ENCODE measurements at places on chromosomes 5 and 9.

DNA sequence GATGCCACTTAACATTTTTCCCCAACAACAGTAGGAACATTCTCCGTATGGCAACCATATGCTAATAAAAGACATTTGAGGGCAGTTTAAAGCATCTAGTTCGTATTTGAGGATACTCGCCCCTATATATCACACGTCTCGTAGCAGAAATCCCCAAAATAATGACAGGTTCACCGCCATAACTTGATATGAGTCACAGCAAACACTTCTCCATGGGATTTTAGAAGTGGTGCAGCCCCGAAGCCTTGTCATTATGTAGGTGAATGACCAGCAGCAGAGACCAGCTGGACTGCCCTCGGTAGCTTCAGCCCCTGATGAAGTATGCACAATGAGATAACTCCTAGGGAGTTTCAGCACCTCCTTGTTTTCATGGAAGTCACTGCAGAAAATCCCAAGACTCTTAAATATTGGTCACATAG, 2.0 kb downstream of the CTNND2 start:
- DNase-seq, result no peak

DNA sequence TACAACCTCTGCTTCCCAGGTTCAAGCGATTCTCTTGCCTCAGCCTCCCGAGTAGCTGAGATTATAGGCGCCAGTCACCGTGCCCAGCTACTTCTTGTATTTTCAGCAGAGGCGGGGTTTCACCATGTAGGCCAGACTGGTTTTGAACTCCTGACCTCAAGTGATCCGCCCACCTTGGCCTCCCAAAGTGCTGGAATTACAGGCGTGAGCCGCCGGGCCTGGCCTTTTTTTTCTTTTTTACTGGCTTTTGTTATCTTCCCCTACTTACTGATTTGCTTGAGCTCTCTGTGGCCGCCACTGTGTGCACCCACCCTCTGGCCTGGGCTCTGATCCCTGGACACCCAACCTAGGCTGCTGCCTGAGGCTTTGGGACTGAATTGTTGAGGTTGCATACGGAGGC, 60.3 kb downstream of the ANKRD33B start:
- DNase-seq, result no peak

DNA sequence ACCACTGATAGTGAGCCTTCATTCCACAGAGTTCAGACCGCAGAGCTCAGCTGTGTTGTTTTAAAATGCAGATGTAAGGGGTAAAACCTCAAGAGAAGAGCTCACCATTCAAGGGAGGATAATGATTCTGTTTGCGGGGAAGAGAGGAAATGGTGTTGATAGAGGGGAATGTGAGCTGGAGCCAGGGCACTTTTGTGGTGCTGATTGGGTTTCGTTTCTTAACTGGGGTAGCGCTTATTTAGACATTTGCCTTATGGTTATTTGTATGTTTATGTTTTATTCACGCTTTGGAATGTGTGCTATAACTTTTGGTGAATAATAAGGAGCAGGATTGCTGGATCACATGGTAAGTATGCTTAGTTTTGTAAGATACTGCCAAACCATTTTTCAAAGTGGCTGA, 42.5 kb downstream of the STXBP1 start:
- DNase-seq, result no peak

- DNase-seq, result no peak
Measured at GRCh38 chr5:14400085-14400484, 181.5 kb upstream of the OTULINL start.

DNA sequence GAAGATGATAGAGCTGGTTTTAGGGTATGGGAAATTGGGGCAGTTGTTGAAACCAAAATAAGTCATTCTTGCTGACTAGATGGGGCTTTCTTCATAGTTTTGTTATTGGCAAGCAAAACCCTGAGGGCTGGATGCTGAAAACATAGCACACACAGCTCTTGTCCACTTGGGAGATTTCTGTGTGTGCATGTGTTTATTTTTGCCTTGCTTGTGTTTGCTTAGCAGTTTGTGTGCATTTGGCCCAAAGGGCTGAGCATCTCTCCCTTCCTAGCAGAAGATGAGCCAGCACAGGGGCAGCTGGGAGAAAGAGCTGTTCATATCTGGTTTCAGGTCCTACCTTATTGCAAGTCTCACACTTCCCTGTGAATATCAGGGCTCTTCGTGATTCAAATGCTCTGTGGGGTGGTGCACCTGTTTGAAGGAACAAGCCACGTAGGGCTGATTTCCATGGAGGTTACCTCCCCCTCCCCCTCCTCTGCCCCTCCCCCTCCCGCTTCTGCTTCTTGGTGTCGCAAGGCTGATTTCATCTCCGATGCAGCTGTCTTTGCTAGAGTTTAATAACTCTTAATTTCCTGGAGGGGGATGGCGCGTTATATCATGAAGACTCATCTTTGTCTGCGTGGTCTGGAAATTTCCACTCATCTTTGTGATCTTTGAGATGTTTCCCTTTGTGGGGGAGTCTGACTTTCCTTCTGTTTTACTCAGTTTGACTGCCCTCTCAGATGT, 296.5 kb downstream of the ARHGAP26 start:
- no peak for DNase-seq

DNA sequence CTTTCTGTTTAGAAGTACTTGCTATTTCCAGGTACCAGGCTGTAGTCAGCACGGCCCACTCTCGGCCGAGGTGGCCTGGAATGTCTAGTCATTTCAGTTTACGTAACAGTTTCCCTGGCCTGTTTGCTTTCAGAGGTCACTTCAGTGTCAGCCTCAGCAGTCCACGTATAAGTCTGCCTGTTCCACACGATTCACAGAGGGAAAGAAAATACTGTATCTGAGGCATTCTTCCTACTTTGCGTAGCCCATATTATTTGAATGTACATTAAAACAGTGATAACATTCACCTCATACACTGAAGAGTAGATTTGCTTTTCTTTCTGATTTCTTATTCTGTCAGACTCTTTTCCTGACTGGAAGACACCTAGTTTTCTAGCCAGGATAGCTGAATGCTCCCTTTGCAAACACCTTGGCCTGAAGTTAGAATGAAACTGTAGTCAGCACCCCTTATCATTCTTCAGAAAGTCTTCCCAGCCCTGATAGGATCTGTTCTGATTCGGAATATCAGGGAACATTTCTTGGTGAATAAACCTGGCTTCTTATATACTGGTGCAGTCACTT, 140.9 kb downstream of the AOPEP start:
- DNase-seq, result no peak

DNA sequence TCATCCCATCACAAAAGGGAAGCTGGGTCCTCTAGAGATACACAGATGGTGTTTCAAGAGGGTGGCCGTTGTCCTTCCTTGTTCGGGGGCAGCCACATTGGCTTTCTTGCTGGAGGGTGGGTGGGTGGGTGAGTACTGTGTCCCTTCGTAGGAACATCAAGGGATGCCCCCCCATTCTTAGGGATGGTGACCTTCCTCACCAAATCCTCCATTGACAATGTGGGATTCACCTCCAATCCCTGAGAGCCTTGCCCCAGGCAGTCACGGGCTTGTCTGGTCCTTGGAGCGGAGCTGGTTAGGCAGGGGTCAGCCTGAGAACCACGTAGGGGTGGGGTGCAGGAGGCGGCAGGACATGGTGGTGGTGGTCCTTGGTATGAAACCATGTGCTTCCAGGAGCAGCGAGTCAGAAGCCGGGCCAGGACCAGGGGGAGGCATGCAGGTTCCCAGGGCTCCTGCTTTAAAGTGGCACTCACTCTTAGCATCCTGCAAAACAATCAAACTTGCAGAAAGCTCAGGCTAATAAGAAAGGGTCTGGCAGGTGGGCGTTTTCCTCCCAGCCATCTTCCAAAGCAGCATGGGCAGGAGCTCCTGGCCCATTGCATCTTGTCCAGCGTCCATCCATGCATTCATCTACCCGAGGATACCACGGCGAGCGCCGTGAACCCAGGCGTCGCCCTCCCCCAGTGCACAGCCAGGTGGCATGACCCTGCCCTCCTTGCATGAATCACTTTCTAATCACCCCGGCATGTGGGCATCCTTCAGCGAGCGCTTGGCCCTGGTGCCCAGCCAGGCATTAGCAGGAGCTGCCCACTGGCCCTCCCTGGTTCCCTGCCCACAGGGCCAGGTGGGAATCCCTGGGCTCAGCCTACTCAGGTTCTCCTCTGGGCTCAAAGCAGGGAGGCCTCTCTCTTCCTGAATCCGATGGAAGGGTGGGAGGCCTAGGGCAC, 76.4 kb downstream of the NTNG2 start:
- no peak for DNase-seq

- DNase-seq, result no peak
Measured at GRCh38 chr9:133787754-133788025, 49.5 kb upstream of the SARDH start.

DNA sequence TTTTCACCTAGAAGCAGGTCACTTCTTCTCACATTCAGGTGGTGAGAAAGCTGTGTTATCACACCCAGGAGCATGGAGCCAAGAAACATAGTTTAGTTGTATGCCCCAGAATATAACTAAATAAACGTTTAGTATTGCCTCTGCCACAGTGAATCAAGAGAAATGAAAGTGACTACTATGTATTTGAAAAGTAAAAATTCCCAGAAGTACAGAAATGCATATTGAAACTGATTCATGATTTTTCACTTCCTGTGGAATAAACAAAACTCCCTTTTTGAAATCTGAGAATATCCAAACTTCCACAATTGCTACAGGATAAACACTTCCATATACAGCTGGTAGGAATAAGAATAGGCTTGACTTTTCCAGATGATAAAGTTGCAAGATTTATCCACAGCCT, 15.3 kb upstream of the NINJ1 start:
- no peak for DNase-seq

- DNase-seq, result no peak
Measured at GRCh38 chr5:142016556-142016955, 3.7 kb upstream of the GNPDA1 start.

DNA sequence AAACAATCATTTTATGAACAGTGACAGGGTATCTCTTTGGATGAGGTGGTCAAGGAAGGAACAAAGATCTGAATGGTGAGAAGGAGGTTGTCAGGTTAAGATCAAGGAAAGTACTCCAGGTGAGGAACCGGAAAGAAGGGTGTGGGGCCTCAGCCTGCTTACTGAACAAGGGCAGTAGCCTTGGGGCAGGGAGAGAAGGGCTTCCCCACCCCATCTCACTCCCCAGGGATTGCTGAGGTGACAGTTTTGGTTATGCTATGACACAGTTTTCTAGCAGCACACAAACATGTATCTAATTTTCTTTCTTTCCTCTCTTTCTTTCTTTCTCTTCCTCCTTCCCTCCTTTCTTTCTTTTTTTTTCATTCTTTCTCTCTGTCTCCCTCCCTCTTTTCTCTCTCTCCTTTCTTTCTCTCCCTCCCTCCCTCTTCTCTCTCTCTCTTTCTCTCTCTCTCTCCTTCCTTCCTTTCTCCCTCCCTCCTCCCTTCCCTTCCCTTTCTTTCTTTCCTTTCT, 4.1 kb upstream of the HDHD3 start:
- DNase-seq, result no peak

All from DMS79 treated with DMSO at 0.1 percent for 48 hours (cell line).